ENCODE measurements at places on chromosomes 6 and 20.

GRCh38 chr6:43758617-43759050, 11.4 kb upstream of the VEGFA start:
- DNase-seq: peak; percentile 95

DNA sequence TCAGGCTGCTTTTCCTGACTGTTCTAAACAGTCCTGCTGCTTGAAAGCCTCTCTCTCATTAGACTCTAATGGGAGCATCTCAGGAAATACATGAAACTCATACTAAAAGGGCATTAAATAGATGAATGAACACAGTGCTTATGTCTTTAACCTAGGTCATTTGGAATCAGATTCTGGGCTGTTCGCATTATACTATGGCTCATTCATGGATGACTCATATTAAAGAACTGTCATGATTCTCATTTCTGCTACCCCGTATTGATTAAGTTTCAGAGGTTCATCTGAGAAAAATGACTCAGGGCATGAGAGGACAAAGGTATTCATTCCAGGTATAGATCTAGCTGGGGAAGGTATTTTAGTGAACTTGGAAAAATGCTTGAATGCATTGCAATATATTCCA, 335.5 kb downstream of the GJA1 start:
- no peak for DNase-seq

DNA sequence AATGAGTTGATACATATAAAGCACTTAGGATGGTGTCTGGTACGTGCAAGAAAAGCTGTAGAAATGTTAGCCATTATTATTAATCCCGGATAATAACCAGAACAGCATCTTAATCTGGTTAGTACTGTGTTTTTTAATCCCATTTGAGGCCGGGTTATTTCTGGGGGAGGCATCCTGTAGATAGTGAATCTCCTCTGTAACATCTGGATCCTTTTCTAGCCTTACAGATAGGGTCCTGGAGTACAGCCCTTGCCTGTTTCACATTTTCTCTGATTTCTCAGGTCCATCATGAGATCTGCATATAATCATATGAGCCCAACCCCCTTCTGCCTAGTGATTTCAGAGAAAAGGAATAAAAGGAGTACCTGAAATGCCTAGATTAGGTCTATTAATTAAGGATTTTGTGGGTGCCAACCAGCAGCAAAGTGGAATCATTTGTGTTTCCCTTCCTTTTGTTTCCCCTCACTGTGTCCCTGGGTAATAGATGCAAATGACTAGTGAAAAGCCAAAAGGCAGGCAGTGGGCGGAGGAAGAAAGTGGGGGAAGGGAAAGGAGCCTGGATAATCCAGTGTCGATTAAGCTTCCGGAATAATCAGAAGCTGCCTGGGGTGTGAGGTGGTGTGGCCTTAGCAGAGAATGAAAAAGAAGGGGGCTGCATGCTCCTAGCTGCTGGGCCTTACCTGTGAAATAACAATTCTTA, 88.9 kb downstream of the SOBP start:
- peak; percentile 71 for DNase-seq

DNA sequence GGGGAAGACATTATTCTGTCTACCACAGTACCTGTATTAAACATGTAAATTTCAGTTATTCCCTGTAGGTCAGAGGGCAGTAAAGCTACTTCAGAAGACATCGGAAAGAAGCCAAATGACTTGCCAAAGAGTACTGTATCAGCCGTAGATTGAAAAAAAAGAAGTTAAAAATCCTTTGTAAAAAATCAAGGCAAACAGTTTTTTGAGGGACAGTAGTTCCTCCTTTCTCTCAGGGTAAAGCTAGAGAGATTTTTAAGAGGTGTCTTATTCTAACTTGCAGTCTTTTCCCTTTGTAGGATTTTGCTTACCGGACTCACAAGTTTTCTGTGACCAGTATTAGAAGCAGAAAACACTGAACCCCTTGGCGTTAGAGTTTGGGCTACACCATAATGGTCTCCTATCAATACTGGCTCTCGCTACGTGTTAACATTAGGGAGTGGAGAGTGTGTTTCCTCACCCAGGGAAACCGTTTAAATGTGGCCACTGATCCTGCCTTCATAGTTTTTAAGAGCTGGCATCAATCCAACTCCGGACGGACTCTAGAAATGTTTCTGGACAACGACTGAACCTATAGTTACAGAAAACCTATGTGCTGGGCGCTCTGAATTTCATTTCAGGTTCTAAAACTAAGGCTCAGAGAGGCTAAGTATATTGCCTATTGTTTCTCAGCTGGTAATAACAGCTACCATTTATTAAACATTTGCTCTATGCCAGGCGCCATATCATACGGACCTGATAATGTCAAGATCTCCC, 1.3 kb upstream of the ASXL1 start:
- DNase-seq: no peak

DNA sequence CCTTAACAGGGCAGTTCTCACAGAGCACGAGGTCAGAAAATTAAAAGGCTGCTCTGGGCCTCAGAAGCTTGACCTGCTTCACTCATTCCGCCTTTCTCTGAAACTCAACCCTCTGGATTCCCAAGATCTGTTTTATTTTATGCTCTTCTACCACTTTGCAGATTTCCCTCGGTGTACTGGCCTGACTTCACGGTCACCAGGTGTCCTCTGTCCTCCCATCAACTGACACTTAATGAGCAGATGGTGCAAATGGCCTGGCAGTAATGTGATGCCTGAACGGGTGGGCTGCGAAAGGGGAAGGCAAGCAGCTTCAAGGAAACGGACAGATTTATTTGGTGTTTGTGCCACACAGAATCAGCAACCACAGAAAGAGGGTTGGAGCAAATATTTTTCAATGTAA, 169.7 kb upstream of the TFAP2D start:
- no peak for DNase-seq

Measured in H7 (cell line).